ENCODE measurements at places on chromosomes 3 and 15.

DNA sequence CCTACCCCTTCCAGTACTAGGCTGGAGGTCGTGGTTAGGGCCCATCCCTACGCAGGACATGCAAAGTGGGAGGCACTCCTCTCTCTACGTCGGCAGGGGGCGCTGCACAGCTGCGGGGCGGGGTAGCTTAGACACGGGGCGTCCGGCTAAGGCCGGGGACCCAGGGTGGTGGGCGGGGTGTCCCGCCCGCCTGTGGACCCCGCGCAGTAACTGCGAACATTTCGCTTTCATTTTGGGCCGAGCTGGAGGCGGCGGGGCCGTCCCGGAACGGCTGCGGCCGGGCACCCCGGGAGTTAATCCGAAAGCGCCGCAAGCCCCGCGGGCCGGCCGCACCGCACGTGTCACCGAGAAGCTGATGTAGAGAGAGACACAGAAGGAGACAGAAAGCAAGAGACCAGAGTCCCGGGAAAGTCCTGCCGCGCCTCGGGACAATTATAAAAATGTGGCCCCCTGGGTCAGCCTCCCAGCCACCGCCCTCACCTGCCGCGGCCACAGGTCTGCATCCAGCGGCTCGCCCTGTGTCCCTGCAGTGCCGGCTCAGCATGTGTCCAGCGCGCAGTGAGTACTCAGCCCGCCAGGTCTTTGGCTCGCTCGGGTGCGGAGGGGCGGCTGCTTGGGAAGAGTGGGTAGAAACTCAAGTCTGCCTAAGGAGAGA is at the start of gene IL12A:
IL12A (plus strand) TSS at position 219 of the 655 bp plus-strand sequence.
- peak; percentile 76 for DNase-seq

- no peak for DNase-seq
These were observed 14.9 kb downstream of the SIAH2 start for GRCh38 chr3:150747886-150748683.

DNA sequence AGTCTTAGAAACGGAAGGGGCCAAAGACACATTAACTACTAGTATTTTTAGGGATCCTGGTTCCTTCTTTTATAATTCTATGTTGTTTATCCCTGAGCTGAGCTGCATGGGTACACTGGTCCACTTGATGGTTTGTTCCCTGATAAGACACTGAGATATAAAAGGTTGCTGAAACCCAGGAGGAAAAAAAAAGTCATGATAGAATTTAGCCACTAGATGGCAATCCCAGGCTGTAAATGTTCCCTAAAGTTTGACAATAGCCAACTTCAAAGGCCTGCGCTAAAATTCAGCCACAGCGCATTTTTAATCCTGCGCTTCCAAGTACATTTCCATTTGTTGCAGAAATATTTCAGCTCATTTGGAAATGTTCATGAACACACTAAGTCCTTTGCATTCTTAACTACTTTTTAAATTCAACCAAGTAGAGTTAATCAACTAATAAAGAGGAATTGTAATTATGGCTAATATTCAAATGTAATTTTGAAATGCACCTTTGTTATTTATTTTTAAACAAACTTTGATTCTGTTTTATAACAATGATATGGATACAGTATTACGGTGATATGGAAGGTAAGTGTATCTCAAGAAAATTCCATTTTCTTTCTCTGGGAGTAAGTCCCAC is 249.3 kb upstream of the FEZF2 start:
- no peak for DNase-seq

GRCh38 chr15:69298697-69299441 is at the start of gene PAQR5:
TSS of gene PAQR5 (plus strand) at chr15:69298912. CDS start at chr15:69360081, 61,169 bp downstream.
- no peak for DNase-seq

DNA sequence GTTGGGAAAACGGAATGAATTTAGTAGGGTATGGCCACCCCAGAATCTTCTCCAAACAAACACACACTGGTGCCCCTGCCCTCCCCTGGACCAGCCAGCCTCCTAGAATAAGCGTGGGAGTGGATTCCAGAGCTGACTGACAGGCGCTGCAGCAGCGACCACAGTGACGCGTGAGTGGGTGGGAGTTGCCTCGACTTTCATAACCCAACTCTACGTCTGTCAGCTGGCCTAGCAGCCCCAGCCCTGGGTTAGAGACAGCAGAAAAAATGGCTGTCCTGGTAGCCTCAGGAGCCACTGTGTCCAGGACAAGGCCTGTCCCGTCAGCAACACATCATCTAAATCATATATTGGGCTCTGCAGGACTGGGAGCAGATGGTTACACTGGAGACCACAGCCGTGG is 10.0 kb downstream of the PLA2G4B start:
- no peak for DNase-seq

DNA sequence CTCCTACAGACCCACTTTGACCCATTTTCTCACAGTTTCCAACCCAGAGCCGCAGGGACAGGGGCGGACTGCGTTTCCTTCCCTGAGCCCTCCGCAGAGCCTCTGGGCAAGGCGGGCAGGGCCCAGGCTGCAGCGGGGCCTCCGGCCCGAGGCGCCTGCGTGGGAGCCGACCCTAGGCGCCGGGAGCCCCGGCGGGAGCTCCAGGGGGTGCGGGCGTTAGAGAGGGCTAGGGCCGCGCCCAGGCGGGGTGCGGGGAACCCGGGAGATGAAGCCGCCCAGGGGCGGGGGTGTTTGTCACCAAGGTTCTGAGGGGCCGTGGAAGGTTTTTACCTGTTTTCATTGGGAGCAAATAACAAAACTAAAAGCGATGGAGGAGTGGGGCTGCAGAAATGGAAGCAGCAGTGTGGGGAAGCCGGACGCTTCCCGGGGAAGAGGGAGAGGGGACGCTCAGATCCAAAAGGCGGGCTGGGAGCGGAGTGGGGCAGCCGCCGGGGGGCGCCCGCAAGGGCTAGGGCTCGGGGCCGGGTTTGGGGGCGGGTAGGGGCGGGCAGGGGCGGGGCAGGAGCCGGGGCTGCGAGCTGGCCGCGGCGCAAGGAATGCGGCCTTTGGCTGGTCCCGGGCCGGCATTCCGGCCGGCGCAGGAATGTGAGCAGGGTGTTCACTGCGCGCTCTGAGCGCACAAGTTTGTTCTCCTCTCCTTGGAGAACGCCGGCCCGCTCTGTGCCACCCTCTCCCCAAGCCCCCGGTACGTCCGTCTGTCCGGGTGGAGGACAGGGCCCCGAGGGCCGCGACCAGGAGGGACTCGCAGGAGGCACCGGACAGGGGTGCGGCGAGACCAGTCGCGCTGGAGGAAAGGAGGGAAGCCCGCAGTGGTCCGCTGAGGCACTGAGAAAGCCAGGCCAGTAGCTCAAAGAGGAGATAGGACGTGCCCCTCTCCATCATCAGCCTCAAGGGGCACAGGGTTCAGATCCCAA is 61.1 kb downstream of the AMOTL2 start:
- DNase-seq: no peak

DNA sequence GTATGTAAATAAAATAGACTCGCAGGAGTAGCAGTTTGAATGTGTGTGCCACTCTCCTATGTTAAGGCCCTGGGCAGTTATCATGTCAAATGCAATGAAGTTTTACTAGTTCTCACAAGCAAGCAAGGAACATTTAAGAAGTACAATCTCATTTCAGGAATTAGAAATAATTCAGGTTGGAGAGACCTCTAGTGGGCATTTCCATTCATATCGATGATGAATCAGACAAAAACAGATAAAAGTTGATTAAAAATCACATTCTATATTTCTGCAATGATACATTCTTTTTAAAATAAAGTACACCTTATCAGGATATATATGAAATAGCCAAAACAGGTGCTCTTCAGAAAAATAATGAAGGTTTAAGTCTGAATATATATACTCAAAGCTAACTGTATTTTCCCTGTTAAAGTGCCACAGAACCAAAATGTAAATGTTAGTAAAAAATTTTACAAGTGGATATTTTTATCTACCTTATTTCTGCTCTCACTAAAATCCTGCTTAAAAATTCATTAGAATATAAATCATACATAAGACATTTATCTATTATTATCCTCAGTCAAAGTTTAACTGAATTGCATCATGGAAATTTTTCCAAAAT is 492.4 kb upstream of the FRG2C start:
- no peak for DNase-seq
